RPMI7951 (cell line): ENCODE measurements at places on chromosomes 11 and 22. TPM values are rescaled to one million over a fixed set of nuclear protein-coding genes. Genes with fewer than 3 reads are reported as not detected.

Gene C22orf42
- not detected in 2 replicates for total RNA-seq

Gene C22orf31
- total RNA-seq: not detected in 2 replicates

GRCh38 chr22:25083807-25084200 lies 115.9 kb upstream of the CRYBB3 start:
- DNase-seq: no peak

GRCh38 chr11:79165908-79166307 lies 274.9 kb downstream of the TENM4 start:
- DNase-seq: no peak

DNA sequence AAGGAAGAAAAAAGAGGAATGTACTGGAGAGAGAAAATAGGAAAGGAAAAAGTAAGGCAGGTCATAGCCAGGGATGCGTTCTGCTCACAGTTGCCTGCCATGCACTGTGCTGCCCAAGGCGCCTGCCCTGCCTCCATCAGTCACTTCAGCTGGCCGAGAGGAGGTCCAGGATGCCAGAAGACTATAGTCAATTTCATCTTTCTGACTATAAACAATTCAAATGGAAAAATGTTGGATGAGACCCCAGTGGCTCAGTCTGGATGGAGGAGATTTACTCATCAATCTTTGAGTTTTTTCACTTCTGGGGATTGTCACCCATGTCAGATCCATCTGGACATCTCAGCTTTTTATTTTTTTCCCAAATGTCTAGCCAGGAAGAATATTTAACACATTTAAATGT lies 36.7 kb upstream of the CLMP start:
- no peak for DNase-seq

DNA sequence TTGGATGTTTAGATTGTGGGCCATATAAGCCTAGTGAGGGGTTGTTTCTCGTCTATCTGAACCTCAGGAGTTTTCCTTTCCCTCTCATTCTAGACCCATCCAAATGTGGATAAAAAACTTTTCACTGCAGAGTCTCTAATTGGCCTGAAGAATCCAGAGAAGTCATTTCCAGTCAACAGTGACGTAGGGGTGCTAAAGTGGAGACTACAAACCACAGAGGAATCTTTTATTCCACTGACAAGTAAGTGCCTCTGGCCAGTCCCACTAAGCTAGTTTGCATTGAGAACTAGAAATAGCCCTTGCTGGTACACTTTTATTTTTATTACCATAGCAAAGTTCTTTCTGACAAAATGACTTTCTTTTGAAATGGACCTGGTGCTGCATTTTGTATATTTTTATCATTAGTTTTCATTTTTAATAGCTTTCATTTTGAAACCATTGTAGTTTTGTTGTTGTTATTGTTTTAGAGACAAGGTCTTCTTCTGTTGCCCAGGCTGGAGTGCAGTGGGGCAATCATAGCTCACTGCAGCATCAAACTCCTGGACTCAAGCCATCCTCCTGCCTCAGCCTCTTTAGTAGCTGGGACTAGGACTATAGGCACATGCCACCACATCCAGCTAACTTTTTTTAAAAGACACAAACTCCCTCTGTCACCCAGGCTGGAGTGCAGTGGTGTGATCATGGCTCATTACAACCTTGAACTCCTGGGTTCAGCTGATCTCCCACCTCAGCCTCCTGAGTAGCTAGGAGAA lies 14.6 kb upstream of the PHLDB1 start:
- DNase-seq: peak; percentile 18
